NCI-H187 treated with DMSO at 0.1 percent for 48 hours (cell line): ENCODE measurements at places on chromosomes 7 and 10.
A peak's percentile ranks its signal among the peaks of the same experiment; 100 is the strongest.

GRCh38 chr10:116848032-116848943, 1.0 kb upstream of the ENO4 start:
- DNase-seq = no peak

DNA sequence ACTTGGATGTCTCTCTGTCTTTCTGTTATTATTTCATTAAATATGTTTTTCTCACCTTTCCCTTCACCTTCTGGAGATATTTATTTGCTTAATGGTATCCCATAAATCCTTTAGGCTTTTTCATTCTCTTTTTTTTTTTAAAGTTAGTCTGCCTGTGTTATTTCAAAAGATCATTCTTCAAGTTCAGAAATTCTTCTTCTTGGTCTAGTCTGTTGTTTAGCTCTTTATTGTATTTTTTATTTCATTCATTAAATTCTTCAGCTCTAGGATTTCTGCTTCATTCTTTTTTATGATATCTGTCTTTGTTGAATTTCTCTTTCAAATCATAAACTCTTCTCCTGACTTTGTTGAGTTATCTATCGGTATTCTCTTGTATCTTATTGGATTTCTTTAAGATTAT, 312.1 kb upstream of the KAT6B start:
- DNase-seq = no peak

- DNase-seq = no peak
These were observed at the start of gene MINDY4 for GRCh38 chr7:30771174-30771879. Gene MINDY4, plus strand, starts transcription at chr7:30771417. Its CDS starts 77 bp downstream, at chr7:30771494.

DNA sequence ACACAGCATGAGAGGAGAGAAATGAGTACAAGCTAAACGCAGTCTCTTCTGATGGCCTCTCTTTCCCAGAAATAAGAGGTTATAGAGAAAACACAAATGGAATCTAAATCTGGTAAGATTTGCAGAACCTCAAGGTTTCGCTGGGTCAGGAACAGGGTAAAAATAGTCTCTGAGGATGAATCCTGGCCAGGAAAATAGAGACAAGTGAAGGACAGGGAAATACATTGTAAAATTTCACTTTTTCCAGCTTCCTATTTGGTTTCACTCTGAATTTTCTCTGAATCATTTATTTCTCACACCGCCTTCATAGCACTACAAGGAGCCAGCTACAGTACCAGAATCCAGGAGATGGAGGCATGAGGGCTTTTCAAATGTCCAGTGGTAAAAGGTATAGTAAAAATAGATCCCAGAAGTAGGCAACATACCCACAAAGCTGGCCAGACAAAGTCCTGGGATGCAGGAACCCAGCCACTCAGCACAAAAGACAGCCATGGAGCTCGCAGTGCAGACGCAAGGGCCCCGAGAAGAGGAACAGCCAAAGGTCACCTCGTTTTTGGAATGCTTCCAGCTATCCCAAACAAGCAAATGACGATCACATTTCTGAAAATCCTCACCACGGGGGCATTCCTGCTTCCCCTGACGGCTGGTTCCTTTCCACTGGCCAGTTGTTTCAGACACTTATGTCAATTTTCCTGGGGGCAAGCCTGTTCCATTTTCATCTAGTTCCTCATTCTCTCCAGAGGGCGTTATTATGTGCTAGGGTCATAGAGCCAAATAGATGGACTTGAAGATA, 21.5 kb upstream of the IKZF1 start:
- no peak for DNase-seq

GRCh38 chr10:43249962-43250614, 16.8 kb downstream of the RASGEF1A start:
- no peak for DNase-seq

DNA sequence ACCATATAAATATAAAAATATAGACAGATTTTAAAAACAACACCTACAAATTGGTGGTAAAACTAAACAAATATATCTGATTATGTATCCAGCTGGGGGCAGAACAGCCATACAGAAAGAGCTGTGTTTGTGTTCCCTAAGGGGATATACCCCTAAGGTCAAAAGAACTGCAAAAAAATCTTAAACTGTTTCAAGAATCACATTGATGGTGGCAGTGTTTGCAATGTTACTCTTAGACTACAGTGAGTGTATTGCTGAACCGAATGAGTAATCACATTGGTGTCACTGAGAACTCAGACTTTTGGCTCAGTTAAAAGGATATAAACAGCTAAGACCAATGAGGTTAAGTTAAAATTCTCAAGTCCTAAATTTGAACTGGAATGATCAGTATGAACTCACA, 27.1 kb upstream of the PTPRN2 start:
- no peak for DNase-seq

GRCh38 chr7:7799138-7799537, 80.7 kb upstream of the RPA3 start:
- DNase-seq = no peak

- no peak for DNase-seq
These were observed 43.8 kb upstream of the FAM20C start for GRCh38 chr7:148543-148931.

GRCh38 chr10:86340176-86340990, 26.2 kb downstream of the GRID1 start:
- DNase-seq = peak; percentile 58

DNA sequence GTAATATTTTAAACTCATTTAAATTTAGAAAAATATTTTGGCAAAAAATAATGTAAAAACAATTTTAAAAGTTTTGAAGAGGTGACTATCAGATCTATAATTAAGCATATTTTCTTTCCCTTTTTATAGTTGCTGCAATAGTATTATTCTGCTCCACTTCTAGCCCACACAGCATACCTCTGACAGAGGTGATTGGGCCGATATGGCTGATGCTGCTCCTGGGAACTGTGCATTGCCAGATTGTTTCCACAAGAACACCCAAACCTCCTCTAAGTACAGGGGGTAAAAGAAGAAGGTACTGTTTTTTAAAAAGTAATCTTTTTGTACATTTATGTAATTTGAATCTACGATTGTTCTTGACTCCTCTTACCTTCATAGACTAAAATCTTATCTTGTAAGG, 110.1 kb downstream of the PHTF2 start:
- DNase-seq = no peak

GRCh38 chr7:66380272-66380888, 175.2 kb downstream of the TPST1 start:
- no peak for DNase-seq

DNA sequence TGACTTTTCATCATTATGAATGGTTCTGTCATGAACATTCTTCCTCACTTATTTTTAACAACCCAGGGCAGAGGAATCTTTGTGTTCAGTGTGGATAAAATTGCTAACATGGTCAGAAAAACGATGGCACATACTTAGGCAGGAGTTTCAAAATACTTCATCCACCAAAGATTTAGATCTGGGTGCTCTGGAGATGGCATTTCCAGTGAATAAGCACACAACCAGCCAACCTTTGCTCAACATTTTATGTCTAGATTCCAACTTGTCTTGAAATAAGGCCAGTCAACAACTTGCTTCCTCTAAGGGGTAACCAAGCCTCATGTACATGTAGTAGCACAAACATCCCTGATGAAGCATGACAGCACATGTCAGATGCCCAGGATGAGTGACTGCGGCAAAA, 33.4 kb upstream of the ADRB1 start:
- DNase-seq = no peak

DNA sequence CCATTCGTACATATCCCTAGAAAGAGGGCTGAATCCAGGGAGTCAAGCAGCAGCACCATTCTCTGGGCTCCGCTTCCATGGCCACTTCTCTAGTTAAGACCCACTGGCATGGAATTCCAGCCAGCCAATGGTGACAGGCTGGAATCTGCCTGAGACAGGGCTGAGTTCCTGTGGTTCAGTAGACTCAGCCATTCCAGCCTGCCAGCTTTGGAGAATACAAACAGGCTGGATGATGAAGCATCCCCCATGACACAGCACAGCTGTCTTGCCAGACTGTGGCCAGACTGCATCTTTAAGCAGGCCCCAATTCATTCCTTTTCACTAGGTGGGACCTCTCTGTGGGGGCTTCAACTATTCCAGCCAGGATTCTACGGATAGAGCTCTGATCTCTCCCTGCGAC, 329.6 kb downstream of the XPNPEP1 start:
- DNase-seq = no peak

DNA sequence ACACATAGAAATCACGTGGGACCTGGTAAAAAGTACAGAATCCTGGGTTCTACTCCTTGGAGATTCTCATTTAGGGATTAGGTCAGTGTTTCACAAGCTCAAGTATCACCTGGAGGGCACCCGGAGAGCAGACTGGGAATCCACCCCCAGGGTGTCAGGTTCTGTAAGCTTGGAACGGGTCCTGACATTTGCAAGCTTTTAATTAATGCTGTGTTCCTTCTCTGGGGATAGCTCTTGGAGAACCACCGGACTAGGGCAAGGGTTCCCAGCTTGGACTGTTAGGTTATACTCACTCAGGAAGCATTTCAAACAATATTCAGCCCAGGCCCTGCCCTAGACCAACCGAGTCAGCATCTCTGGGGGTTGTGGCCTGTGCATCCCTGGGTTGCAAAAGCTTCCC, 23.0 kb downstream of the TCF7L2 start:
- DNase-seq = no peak

DNA sequence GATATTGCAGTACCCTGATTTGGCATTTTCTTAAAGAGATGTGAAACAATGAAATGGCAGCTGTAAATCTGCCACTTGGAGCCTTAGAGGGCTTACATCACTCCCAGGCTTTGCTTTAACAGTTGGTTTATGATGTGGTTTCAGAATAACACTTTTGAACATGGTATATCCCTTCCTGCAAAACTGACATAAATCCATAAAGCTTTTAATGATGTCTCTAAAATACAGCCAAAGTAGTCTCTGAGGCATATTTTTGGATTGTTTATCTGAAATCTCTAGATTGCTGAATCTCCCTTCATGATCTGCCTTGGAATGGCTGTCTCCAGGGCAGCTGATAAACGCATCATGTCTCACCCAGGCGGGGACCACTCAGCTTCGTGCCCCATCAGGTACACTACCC, 377.8 kb upstream of the C7orf33 start:
- no peak for DNase-seq
